ENCODE measurements at places on chromosomes 3 and 15.

DNA sequence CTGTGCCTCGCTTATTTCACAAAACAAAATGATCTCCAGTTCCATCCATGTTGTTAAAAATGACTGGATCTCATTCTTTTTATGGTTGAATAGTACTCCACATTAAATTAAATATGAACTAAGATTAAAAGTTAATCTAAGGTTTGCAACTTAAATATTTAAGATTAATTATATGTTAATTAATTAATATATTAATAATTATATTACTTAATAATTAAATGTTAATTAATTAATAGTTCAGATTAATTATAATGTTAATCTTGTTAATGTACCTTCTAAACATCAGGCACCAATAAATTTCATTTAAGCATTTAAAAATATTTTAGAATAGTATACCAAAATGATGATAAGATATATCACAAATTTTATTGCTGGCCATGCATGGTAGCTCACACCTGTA, 971.9 kb downstream of the CADM2 start:
- DNase-seq, result no peak

DNA sequence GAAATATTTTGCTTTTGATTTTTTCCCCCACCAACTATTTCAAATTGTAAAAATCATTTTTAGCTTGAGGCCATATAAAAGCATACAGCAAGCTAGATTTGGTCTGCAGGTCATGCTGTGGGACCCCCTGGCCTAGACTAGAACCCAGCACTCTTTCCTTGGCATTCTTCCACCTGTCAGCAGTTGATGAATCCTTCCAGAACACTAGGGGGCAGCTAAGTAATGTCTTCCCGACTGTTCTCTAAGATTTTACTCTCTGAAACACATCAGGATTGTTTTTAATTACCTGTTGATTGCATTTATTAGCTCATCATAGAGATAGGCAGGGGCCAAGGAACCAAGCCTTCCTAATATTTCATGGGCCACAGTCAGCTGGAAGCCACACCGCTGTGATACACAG, 174.5 kb downstream of the CACNA1D start:
- no peak for DNase-seq

- DNase-seq, result no peak
These were observed 143.4 kb upstream of the RASGRP1 start for GRCh38 chr15:38707802-38708671.

DNA sequence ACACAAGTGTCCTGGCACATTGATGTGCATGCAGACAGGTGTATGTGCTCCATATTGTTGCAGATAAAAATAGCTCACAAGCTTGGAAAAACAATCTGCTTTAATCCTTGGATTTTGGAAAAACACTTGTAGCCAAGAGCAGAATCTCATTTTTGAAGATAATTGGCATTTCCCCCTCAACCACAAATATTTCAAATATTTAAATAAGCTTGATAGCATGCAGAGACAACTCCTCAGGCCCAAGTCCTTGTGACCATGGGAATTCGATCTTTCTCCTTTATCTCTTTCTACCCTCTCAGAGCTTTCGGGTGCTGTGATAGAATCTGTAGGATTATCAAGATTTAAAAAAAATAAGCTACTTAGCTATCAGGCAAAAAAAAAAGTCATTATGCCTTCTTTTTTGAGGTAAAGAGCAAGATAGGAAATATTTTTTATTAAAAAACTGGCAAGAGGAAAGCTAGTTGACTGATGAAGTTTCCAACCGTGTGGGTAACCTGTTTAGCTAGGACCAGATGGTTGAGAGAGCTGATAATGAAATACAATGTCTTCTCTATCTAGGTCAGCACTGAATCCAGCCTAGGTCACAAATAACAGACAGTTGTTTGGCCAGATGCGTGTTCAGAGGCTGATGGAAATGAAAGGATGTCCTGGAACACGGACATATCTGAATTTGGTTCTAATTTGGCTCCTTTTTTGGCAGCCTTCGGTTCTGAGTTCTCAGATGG, 54.9 kb upstream of the SNRK start:
- DNase-seq, result no peak

GRCh38 chr15:91238644-91239425, 138.8 kb downstream of the SV2B start:
- no peak for DNase-seq

DNA sequence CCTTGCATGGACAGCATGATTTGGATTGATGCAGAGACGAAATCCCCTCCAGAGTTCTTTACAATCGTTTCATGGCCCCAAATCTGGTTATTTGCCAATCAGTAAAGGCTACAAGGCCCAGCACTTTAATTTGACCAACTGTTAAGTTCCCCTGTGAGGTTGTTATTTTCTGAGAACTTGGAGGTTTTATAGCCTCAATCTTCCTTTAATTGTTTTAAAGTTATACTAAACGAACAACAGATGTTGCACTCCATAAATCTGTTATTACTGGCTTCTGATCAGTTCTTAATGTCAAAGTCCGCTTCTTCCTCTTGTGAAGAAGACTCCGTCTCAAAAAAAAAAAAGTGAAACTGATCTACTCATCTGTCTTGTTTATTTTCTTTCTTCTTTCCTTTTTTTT, 30.8 kb downstream of the LARP6 start:
- DNase-seq, result no peak

- no peak for DNase-seq
These were observed 85.7 kb downstream of the ST6GAL1 start for GRCh38 chr3:187015903-187016638.

GRCh38 chr15:48802257-48802656, 8.6 kb downstream of the CEP152 start:
- DNase-seq, result no peak

GRCh38 chr3:34683851-34684250, 885.4 kb downstream of the PDCD6IP start:
- DNase-seq, result no peak

- DNase-seq, result no peak
These were observed 777 bp upstream of the EIF4A2 start for GRCh38 chr3:186782542-186783057.

DNA sequence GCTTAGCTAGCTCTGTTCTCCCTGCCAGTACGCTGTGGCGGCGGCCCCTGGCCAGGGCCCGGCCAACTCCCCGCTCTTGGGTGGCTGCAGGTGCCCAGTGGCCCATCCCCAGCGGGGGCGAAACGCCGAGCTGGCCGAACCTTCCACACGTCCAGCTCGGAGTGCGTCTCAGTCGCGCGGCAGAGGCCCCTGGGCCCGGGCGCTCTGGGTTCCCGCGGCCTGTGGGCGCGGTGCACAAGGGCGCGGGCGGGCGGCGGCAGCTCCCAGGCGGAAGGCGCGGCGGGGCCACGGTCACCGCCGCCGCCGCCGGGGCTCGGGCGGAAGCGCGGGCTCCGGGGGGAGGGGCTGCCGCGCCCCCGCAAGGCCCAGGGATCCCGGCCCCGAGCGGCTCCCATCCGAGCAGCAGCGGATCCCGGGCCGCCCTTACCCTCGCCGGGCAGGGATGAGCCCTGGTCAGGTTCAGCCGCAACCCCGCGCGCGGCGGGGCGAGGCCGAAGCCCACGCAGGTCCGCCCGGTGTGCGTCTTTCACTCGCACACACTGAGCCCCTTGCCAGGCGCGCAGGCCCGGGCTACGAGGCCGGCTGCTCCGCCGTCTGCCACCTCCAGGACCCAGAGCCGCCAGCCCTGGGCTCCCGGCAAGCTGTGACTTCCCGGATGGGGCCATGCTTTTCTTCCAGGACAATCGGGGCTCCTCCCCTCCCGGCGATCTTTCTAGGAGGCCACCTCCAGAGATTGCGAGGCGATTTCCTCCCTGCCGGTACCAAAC, 54.2 kb downstream of the CCDC54 start:
- peak; percentile 10 for DNase-seq

DNA sequence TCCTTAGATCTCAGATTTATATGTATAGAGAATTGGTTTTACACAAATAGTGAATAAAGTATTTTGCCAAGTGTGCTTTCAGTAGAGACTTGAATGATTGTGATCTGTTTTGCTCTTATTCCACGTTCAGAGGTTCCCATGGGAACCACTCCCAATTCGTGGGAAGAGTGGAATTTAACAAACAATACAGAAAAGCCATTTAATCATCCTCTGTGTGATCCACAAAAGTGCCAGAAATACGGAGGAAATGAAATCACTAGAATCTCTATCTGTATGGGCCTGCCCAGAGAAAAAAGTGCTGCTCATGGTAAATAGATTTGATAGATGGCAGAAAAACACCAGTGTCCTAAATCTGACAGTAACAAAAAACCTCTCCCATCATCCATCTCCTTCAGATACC, 56.0 kb downstream of the CNTN4 start:
- no peak for DNase-seq

DNA sequence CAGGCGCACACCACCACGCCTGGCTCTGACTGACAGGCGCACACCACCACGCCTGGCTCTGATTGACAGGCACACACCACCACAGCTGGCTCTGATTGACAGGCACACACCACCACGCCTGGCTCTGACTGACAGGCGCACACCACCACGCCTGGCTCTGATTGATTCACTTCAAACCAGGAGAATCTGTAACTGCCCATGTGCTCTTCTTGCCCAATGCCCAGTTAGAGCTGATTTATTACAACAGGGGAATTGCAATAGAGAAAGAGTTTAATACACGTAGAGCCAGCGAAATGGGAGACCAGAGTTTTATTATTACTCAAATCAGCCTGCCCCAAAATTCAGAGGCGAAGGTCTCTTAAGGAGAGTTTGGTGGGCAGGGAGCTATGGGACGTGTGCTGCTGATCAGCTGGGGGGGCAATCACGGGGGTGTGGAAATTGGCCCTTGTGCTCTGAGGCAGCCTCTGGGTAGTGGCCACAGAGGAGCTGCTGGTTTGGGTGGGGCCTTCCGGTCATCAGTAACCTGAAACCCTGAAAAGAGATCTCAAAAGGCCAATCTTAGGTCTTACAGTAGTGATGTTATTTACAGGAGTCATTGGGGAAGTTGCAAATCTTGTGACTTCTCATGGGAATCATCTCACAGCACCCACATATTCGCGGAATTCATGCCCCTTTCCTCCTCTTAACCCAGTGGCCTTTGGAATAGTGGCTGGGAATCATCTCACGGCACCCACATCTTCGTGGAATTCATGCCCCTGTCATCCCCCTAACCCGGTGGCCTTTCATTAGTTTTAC, 63.8 kb upstream of the TFRC start:
- no peak for DNase-seq

DNA sequence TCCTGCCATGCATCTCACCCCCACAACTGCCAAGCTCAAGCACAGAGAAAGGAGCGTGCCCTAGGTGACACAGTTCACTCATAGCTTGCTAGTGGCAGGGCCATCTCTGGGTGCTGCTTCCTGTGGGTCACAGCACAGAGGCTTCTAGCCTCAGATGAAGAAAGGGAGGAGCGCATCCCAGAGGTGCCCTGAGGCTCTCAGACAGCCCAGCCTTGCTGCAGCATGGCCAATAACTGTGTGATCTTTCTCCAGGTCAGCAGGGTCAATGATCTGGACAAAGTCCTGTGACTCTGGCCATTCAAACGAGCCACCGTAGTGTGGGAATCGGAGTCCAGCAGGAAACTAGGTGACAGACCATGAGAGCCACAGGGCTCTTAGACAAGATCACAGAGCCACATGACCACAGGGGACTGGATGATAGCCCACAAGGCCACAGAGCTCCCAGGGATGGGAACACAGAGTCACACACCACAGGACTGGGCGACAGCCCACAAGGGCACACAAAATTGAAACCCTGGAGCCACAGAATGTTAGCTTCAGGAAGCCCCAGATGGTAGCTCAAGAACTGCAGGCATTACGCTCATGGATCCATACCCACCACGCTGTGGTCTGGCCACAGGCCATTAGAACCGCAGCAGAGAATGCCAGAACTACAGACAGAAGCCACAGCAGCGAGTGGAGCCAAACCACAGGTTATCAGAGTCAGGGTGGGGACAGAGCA, 25.9 kb upstream of the GRIP2 start:
- no peak for DNase-seq

- DNase-seq, result no peak
These were observed 60.6 kb downstream of the CHAC1 start for GRCh38 chr15:41013691-41014414.

DNA sequence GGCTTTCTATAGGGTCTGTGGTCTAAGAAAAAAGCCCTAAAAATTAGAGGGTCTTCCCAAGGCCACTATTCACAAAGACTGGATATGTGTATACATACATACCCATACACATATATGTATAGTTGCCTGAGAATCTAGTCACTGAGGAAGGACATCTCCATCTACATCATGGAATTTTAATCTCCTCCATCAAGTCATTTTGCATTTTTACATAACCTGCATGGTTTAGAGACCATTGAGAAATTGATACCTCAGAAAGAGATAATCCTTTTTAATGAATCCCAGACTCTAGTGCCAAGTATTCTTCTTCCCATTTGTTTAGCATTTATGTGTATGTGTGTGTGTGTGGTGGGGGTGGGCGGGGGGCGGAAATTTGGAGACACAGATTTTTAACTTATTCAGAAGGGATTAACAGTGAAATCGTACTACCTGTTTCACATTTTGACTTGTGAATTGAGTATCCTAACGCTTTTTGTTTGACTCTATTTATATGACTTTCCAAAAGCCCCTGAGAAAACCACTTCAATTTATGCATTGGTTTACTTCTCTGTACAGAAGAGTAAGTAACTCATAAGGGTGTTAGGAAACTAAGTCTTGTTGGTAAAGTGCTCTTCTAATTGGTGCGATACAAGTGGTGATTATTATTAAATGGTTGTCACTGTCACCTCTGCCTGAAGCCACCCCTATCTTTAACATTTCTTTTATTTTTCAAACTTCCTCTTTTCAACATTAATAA, 166.9 kb downstream of the MEIS2 start:
- DNase-seq, result no peak

GRCh38 chr3:186815435-186815834, 9.2 kb upstream of the RFC4 start:
- no peak for DNase-seq

GRCh38 chr15:66167854-66168253, 85.7 kb downstream of the MEGF11 start:
- no peak for DNase-seq

GRCh38 chr15:31101262-31102038, at the start of gene TRPM1:
TRPM1 (minus strand) TSS chr15:31101725; CDS start chr15:31081355, 20,370 bp downstream.
- no peak for DNase-seq

- DNase-seq, result no peak
These were observed 133.2 kb upstream of the STRIT1 start for GRCh38 chr3:155426524-155427230.

DNA sequence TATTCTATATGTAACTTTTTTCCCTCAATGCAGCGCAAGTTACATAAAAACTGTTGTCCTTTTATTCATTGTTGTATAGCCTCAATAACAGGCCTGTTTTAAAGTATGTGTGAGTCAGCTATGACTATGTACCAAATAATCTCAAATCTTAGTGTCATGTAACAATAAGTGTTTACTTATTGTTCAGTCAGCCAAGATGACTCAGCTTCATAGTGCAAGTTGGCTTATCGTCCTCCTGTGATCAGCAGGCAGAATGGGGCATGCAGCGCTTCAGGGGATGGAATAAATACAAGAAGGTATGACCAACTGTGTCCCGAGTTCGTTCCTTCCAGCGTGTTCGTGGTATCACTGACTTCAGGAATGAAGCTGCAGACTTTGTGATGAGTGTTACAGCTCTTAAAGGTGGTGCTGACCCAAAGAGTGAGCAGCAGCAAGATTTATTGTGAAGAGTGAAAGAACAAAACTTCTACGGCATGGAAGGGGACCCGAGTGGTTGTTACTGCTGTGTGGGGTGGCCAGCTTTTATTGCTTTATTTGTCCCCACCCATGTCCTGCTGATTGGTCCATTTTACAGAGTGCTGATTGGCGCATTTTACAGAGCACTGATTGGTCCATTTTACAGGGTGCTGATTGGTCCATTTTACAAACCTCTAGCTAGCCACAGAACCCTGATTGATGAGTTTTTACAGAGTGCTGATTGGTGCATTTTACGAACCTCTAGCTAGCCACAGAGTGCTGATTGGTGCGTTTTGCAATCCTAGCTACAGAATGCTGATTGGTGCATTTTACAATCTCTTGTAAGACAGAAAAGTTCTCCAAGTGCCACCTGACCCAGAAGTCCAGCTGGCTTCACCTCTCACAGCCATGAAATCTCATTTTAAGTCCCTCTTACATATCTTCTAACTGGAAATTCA, 1016.0 kb downstream of the MCTP2 start:
- no peak for DNase-seq

Measured in stimulated activated CD4-positive, alpha-beta T cell treated with anti-CD3 and anti-CD28 coated beads, TNF-alpha, amount 100 ng/mL, for 4 hours (primary cell).